ENCODE measurements at places on chromosomes 3 and 15.

DNA sequence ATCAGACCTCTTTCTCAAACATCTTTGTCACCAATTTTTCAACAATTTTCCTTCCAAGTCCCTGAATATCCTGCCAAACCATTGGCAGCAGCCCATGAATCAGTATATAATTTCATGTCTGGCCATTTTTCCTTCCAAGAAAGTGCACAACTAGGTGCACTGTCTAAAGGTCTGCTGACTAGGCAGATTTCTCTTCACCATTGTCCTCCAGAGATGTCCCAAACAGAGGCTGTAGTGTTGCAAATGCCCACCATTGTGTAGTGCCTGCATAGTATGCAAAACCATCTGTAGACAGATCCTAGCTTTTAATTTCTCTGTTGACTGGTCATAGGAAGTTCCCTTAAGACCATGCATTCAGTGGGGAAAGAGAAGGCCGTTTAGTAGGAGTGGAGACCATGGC lies 25.0 kb upstream of the GOLGA6L2 start:
- no peak for DNase-seq

- no peak for DNase-seq
Measured at GRCh38 chr3:37580237-37580636, 281.4 kb upstream of the CTDSPL start.

GRCh38 chr15:27328186-27328585 lies 357.2 kb downstream of the GABRG3 start:
- no peak for DNase-seq

DNA sequence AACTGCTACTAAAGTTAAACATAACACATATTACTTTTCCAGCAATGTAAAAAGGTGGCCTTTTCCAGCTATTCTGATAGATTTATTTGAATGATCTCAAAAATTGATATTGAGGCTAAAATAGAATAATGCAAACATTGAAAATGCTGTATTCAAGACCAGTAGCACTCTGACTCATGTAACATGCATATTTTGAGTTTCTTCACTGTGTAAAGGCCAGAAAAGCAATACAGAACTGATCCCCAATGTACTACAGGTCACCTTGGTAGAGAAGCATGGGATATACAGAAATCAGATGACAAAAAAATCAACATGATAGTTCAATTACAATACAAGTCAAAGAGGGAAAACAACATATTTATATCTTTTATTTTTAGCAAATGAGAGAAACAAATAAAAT lies 419.6 kb downstream of the DIPK2A start:
- no peak for DNase-seq

DNA sequence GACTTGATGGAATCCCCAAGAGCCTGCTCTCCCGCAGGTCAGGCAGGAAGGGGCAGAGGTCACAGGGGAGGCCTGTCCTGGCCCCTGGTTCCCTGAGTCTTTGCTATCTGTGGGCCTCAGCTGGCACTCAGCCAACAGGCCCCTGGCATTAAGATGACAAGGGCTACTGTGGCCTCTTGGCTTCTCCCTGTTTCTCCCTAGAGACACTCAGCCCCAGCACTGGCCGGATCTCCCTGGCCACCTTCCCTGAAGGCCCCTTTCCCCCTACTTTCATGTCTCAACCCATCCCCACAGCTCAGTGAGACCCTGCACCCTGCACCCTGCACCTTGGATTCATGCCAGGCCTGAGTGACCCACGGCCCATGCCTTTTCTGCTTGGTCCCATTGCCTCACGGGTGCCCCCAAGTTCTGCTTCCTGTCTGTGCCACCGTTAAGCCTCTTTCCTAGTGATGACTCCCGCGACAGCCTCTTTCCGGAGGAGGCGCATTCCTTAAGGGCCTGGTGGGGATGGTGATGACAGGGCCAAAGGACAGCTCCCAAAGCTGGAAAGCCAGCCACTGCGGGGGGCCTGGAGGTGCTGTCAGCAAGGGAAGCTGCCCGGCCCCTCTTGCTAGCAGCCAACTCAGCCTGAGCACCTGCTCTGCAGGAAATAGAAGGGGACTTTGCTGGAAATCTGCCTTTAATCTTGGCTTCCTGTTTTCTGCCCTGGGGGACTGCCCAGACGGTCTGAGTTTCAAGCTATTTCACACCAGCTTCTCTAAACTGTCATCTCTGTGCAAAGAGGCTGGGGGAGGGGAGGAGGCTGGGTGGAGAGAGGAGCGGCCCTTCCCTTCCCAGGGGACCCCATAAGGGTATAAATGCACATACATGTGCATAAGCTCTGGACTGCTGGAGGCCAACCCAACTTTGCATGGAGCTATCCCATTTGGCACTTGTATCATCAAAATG lies 4.8 kb upstream of the CSK start:
- no peak for DNase-seq

- DNase-seq: no peak
Measured at GRCh38 chr15:33677238-33677830, 291.0 kb upstream of the CHRM5 start.

GRCh38 chr3:32237670-32238452 lies 619 bp upstream of the CMTM8 start:
- DNase-seq: no peak

GRCh38 chr3:54127499-54128056 lies 5.2 kb downstream of the CACNA2D3 start:
- DNase-seq: no peak

- DNase-seq: no peak
Measured at GRCh38 chr3:32621466-32621865, 50.8 kb upstream of the DYNC1LI1 start.

GRCh38 chr3:10405816-10406215 lies 84.9 kb upstream of the SEC13 start:
- DNase-seq: no peak

DNA sequence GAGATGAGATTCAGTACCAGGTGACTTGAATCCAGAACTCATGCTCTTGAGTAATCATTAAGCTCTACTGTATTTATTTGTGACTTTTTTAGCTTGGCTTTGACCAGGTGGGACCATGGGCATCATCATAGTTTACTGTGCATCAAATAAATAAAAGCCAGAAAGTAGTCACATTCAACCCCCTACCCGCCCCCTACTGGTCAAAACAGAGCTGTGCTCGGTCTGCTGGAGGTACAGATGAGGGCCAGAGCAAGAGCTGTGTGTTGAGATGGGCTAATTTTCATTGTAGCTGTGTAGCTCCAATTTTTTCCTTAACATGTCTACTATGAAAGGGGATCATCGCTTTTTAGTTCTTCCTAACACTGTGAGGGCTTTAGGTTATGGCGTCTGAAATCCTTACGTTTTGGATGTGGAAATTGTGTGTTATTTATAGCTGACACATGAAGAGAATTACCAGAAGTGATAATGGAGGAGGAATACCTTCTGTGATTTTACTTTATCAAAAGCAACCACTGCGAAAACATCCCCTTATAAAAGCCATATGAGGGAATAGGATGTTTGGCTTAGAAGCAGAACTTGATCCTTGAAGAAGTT lies 375.1 kb downstream of the PTPRG start:
- DNase-seq: peak; percentile 18

GRCh38 chr15:72201391-72201921 lies 3.9 kb upstream of the GRAMD2A start:
- DNase-seq: no peak

DNA sequence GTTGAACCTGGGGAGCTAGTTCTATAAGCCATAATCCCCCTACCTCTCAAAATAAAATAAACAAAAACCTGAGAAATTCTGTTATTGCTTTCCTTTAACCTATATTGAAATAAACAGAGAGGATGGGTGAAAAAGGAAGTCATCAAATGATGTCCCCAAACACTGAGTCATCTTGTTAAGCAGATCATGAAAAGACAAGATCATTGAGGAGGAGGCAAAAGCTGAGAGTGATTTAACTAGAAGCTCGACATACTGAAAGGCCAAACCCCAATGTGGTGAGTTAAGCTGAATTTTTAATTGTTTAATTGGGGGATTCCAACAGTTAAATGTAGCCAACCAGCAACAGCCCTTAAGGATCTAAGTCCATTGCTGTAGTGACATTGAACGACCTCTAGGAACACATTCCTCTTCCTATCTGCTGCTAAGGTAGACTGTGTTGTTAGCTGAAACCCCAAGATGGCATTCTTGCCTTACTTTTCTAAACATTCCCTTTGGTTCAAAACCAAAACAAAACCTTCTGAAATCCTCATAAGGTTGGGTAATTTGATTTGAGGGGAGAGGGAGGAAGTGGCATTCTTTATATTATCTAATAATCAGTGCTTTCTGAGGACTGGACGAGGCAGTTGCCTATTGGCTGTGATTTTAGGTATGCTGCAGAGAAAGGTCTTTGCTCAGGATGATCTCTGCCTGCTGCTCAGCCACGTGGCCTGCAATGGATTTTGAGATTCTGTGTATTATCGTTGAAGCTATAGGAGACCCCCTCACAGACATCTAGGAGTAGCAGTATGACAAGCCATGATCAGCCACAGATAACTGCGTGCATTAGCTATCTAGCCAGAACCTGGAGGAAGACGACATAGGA lies 62.7 kb upstream of the BNIP2 start:
- no peak for DNase-seq

GRCh38 chr3:32531010-32531647 lies 28.5 kb upstream of the CMTM6 start:
- no peak for DNase-seq

DNA sequence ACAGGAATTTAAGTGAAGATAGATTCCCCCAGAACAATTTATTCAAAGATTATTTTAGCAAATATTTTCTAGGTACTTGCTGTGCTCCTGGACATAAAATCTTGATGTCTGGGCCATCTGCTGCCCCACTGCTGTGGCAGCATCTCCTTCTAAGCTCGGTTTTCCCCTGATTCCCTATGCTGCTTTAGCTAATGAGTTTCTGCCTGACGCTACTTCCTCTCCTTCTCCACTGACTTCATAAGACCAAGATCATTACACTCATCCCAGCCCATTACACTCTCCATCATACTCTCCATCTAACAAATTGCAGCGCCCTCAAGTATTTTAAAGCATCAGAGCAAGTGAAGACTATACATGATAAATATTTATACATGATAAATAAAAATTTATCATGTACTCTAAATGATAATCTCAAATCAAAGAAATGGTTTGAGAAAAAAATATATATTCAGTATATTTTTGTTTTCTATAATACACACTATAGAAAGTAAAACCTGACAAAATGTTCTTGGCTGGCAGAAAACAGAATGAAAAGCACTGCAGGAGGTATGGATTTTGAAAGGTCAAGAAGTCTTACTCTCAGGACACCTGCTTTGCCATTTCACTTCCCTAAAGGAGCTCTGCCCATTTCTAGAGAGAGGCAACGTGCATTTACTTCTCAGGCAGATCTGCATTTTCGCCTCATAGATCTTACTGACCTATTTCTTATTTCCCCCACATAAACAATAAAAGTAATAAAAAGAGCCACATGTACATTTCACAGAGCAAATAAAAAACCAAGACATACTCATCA lies 232.0 kb downstream of the KCNMB2 start:
- DNase-seq: no peak

- DNase-seq: no peak
Measured at GRCh38 chr3:111851511-111851954, 7.5 kb upstream of the PHLDB2 start.

GRCh38 chr3:145698250-145698649 lies 462.7 kb downstream of the PLOD2 start:
- DNase-seq: no peak

DNA sequence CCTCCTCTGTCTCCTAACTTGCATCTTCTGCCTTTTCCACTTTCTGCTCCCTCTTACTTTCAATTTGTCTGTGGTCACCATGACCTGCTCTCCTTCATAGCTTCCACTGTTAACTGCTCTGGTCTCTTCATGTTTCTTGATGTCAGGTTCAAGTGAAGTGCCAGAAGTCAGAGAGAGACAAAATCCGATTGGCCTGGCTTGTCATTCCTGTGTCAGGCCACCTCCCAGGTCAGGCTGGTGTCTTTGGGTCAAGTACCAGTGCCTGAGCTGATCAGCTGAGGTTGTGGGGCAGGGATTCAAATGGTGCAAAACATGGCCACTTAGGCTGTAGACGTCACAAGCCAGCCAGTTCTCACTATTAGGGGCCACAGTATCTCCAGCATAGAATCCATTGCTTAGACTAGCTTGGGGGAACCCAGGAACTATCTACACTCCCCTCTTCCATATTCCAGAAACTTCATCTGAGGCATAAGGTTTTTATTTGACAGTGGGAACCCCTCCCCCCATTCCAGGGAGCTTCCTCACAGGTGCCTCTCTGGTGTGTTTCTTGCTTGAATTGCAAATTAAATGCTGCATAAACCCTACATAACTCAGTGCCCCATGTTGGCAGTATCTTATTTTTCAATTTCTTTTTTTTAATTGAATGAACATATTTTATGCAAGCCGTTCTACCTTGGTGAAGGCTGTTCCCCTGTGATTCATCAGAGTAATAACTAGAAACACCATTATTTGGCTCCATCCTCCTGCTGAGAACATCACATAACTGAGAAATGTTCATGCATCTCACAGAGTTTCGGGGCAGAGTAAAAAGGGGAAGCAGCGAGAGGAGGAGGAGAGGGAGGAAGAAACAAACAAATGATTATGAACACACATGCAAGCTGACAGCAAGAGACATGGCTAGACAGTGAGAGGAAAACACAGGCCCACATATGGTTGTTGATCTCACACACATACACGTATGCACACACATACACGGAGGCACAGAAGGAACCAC lies 175.8 kb downstream of the TLE3 start:
- no peak for DNase-seq

DNA sequence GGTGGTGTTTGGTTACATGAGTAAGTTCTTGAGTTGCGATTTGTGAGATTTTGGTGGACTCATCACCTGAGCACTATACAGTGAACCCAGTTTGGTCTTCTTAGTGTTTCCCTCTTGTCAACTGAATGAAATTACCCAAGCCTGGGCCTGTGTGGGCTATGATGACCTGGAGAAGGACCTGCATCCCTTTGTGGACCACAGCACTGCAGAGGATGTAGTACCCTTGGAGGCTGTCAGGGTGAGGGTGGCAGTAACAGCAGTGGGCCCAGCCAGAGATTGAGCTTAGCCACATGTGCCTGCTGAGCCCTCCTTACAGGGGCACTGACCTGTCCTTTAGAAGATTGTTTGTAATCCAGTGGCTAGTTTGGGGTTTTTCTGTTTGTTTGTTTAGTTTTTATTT lies 250.1 kb upstream of the TRIM42 start:
- no peak for DNase-seq

DNA sequence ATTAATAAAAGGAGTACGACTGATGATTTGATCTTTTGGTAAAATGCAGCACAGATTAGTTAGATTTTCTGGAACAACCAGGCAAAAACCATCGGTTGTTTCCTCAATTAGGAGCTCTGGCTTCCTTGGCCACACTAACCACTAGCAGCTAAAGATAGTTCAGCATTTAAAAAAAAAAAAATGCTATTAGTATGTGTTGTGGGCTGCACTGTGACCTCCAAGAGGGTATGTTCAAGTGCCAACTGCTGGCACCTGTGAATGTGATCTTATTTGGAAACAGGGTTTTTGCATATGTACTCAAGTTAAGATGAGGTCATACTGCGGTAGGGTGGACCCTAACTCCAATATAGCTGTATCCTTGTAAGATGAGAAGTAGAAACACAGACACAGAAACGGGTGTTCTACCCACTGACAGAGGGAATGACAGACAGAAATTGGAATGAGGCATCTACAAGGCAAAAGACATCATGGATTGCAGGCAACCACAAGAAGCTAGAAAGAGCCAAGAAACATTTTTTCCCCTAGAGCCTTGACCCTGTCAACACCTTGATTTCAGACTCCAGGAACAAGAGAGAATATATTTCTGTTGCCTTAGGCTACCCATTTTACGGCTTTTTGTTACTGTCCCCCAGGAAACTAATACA lies 534.6 kb upstream of the ROBO2 start:
- DNase-seq: no peak
